Stimulated activated CD8-positive, alpha-beta memory T cell treated with anti-CD3 and anti-CD28 coated beads, Interleukin-4, amount 100 ng/mL, for 1 hour (primary cell): ENCODE measurements at places on chromosomes 1 and 21.

DNA sequence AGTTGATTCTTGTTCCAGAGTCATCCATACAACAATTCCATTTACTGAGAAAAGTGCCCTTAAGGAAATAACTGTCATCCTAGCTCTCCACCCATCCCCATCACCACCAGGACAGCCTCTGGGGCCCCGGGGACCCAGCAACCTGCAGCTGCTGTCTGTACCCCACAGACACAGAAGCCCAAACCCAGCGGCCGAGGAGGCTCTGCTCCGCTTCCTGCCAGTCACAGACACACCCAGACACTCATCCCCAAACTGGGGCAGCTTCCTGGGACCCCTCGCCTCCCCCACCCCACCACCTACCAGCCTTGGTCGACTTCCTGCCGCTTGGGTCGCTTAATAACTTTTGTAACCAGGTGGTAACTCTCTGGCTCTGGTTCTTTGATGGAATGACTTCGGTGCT, 121.6 kb upstream of the SLC25A33 start:
- no peak for DNase-seq

DNA sequence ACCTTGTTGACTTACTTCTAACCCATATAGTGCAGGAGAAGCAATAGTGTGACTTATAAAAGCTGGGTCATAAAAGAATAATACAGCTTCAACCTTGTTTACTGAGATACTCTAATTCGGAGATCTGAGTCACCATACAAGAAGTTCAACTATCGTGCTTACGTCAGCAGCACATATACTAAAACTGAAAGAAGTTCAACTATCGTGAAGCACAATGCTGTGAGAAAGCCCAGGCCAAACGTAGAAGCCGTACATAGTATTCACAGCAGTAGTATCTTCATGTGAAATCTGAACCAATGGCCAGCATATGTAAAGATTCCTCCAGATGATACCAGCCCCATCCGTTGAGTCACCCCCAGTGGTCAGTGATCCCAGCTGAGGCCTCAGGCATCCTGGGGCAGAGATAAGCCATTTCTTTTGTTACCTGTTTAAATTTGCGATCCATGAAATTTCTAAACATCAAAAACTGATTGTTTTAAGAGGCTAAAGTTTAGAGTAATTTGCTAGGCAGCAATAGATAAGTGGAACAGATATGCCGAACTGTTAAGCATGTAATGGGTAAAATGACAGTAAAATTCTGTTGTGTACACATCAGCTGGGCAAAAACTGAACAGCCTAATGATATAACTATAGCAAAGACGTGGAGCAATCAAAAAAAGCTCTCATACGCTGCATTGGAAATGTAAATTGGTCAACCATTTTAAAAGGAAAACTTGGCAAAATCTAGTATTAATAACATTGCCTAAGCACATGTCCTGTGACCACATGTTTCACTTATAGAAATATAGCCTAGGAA, 53.9 kb upstream of the SAMD13 start:
- no peak for DNase-seq

DNA sequence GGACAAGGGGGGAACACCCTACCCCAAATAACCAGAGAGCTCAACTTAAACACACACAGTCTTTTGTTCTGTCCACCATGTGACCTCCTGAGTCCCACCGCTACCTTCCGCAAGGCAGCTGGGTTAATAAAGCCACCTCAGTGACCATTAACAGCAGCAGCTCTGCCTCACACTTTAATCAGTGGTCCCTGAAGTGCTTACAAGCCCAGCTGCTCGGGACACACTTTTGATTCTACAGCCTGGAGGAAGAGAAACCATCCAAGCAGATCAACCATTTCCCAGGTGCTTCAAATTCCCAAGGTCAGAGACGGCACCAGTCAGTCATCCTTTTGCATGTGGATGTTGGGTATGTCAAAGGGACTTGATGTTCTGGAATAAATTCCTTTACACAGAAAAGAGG, 70.1 kb downstream of the KCNJ15 start:
- no peak for DNase-seq

DNA sequence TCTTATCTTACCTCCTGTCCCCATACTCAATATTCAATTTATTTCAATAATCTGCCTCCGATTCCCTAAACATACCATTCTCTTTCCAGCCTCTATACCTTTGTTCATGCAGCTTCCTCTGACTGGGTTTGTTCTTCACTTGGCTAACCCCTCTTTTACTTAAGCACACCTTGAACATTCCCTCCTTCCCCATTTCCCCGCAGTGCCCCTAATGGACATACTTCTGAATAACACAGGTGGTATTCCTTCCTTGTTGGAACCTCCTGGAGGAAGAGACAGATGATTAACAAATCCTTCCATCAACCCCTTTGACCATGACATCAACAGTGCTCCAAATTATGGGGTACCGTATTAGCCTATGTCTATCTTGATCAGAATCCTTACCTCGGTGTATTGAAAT, 190.0 kb upstream of the UBE2U start:
- DNase-seq, result no peak

GRCh38 chr21:21751286-21751685, 753.1 kb downstream of the NCAM2 start:
- DNase-seq, result no peak

GRCh38 chr1:70140343-70140742, 65.0 kb downstream of the LRRC40 start:
- no peak for DNase-seq

- no peak for DNase-seq
These were observed 28.9 kb downstream of the EPHX1 start for GRCh38 chr1:225838793-225839192.

DNA sequence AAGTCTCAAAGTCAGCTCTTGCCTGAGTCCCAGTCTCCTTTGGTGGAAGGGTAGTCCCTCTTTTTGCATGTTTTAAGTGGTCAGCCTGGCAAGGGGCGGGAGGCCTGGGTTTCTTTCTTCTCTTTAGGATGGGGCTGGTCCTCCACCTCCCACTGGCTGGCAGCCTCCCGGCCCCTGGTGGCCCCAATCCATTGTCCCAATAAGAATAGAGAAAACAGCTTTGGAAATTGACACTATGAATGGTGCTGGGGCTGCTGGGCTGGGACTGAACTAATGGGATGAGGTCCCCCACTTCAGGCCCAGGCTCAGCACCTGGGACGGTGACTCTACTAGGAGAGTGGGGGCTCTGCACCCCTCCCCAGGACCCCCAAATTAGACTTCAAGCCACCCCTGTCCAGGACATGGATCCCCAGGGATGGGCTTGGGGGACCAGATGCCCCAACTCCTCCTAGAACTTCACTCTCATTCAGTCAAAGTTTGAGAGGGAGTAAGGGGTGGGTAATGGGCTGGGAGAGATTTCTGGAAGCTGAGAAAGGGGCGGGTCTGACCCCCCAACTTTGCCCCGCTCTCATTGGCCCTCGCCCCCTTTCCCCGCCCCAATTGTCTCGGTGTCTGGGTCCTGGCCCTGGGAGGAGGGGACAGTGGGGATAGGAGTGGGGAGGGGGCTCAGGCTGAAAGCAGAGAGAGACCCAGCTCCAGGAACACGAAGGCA, 18.2 kb downstream of the SLC27A3 start:
- DNase-seq, result no peak

GRCh38 chr1:174791863-174792262, 207.9 kb upstream of the CACYBP start:
- no peak for DNase-seq

DNA sequence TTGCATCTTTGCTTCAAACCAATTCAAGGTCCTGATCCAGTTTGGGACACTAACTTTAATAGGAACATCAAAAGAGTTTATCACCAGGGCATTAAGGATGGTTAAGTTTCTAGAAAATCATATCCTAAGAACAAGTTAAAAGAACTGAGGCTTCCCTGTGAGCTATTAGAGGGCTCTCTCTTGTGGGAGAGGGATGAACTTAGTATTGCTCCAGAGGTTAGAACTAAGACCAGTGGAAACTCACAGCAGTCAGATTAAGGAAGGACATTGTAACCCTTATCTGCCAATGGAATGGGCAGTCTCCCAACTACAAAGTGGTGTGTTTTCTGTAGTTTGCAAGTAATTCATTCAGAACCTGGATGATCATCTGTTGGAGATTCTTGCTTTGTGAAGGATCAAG, 36.8 kb downstream of the UBE2U start:
- no peak for DNase-seq

- DNase-seq, result no peak
These were observed 26.7 kb upstream of the ZNHIT6 start for GRCh38 chr1:85734931-85735330.

DNA sequence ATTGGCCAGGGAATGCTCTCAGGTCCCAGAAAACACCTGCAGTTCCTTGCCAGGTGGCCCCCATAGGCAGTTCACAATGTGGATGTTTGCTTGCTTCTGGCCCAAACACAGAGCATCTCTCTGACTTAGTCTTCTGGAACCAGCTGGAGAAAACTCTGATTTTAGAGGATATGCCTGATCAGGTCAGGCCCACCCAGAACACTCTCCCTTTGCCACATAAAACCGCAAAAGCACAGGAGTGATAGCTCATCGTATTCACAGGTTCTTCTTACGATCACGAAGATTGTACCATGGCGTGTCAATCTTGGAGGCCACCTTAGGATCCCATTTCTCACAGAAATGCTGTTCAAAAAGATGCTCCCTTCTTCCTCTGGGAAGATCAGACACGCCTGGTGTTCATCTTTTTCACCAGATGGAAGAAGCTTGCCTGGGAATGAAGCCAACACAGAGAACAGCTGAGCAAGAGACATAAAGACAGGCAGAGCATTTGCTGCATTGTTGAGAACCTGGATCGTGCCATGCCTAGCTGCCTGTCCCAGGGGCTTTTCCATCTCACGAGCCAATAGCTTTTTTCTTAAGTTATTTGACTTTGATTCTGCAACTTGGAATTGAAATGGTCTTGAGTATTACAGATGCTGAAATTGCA, 11.6 kb upstream of the CD247 start:
- no peak for DNase-seq

GRCh38 chr1:55547405-55547804, 332.2 kb upstream of the USP24 start:
- DNase-seq, result no peak

GRCh38 chr1:87202922-87203655, 125.6 kb upstream of the LMO4 start:
- no peak for DNase-seq

- no peak for DNase-seq
These were observed 25.5 kb downstream of the ETV3L start for GRCh38 chr1:157073944-157074685.

GRCh38 chr1:157115851-157116736, 16.5 kb upstream of the ETV3L start:
- no peak for DNase-seq

DNA sequence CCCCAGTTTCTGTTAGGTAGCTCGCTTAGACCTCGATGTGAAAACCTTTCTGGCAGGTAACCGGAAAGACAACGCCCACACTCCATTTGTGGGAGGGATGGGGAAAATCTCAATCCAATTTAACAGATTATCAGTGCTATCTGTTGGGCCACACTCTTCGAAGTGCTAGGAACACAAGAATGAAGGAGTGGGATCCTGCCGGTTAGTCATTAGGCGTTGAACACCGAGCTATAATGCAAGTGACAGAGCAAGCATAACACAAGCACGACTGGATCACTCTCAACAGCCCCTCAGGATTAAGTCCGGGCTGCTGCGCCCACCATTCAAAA, 531 bp downstream of the SNIP1 start:
- DNase-seq, result no peak

DNA sequence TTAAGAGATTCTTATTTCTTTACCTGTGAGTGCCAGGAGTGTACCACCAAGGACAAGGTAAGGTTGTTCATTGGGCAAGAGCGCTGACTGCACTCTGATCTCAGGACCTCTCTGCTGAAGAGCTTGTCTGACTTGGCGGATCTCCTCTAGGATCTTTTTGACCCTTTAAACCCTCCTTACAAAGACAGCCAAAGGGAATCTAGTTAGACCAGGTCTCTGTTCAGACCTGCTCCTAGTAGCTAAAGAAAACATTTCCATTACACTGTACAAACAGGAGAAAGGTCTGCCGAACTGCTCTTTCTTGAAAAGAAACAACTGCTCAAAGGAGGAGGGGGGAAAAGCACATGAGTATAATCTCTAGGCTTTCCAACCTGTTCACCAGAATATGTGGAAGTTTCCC, 49.3 kb downstream of the SMYD2 start:
- DNase-seq, result no peak

- DNase-seq, result no peak
These were observed 2.7 kb upstream of the PALMD start for GRCh38 chr1:99643021-99643779.

- no peak for DNase-seq
These were observed at the start of gene C8B for GRCh38 chr1:56965916-56966697. TSS of gene C8B (minus strand) at chr1:56966015. CDS start at chr1:56965948, 67 bp downstream.
